ENCODE measurements at places on chromosomes 5 and 9. TPM values are rescaled to one million over a fixed set of nuclear protein-coding genes. Genes with fewer than 3 reads are reported as not detected.

DNA sequence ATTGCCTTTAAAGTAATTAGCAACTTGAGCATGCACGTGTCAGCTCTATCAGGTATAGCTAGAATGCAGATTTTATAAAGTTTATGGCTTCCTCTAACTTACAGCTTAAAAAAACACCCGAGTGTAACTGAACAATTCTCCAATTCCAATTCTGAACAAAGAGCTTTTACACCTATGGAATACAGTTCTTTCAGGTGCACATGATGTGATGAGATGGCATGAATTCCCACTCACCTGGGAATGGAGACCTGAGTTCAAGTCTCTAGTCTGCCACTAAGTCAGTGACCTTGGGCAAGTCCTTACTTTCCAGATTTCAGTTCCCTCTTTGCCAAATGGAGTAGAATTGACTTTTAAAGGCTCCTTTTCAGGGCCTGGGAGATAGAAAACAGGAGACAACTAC, 1.8 kb downstream of the ZFAND5 start:
- DNase-seq: no peak
- peaks cover 51% of the 10 kb centered on the region for H3K4me1 ChIP-seq
- H3K27ac ChIP-seq: peak overlapping the region; percentile 93

GRCh38 chr9:8799206-8799605, 999.6 kb upstream of the DMAC1 start:
- H3K36me3 ChIP-seq: no peaks in the 10 kb centered on the region
- peak overlapping the region; percentile 69 for H3K27ac ChIP-seq
- H3K4me1 ChIP-seq: peaks cover 27% of the 10 kb centered on the region
- H3K27me3 ChIP-seq: no peaks in the 10 kb centered on the region
- no peak for DNase-seq

GRCh38 chr5:111075520-111075919, 4.0 kb downstream of the TSLP start:
- H3K36me3 ChIP-seq: no peaks in the 10 kb centered on the region
- H3K4me1 ChIP-seq: peaks cover 17% of the 10 kb centered on the region
- no peak overlapping the region for H3K4me3 ChIP-seq
- no peak overlapping the region for H3K27ac ChIP-seq
- peaks cover 60% of the 10 kb centered on the region for H3K27me3 ChIP-seq

DNA sequence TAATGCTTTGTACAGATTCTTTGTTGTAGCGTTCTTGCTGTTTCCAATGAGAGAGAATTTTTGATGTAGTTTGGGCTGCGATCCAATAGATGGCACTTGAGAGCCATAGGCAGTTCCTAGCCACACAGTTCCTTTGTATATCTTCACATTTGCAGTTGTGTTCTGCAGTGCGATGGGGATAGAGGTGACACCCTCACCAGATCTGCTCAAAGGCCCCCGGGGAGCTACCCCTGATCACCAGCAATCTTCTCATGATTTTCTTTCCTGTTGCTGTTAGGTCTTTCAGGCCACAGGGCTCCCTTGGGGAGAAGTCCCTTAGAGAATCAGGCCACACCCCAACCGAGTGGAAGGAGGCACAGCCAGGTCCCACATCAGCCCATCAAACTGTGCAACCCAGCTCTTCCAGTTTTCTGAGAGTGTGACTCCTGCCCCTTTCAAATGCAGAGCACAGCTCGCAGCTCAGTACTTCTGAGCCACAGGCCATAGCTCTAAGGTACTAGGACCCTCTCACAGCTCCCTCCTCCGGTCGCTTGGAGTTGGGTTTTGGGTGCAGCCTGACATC, 353.7 kb downstream of the SLCO4C1 start:
- peaks cover 16% of the 10 kb centered on the region for H3K4me1 ChIP-seq
- peaks cover 3% of the 10 kb centered on the region for H3K27me3 ChIP-seq

DNA sequence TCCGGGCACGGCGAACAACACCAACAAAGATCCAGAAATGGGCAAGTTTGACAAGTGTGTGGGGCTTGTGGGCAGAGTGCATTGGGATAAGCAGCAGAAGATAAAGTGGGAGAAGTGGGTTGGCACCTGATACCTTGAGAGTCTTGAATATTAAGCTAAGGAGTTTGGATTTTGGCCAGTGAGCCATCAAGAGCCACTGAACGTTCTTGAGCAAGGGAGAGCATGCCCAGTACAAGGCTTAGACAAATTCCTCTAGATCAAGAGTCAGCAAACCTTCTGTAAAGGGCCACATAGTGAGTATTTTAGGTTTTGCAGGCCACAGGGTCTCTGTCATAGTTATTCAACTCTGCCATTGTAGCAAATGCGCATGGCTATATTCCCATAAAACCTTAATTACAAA, 26.6 kb upstream of the TRMT10B start:
- H3K27ac ChIP-seq: no peak overlapping the region
- H3K36me3 ChIP-seq: no peaks in the 10 kb centered on the region
- no peaks in the 10 kb centered on the region for H3K27me3 ChIP-seq
- H3K4me1 ChIP-seq: peaks cover 9% of the 10 kb centered on the region

DNA sequence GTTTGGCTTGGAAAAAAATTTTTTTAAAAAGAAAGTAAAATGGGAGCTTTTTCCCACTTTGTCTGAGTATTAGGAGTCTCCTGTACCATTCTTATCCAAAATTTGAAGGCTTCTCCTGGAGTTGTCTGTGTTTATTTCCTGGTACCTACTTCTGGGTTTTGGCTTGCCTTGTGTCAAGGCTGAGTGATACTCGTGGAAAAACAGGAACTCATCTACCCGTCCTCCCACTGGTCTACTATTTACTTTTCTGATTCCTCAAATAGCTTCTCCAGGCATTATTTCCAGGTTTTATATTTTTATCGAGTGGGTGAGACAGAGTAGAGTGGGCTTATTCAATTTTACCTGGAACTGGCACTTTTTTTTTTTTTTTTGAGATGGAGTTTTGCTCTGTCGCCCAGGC, 99.4 kb downstream of the RMI1 start:
- H3K4me3 ChIP-seq: no peak overlapping the region
- no peaks in the 10 kb centered on the region for H3K36me3 ChIP-seq
- H3K4me1 ChIP-seq: peaks cover 8% of the 10 kb centered on the region
- H3K27ac ChIP-seq: no peak overlapping the region
- H3K27me3 ChIP-seq: no peaks in the 10 kb centered on the region

DNA sequence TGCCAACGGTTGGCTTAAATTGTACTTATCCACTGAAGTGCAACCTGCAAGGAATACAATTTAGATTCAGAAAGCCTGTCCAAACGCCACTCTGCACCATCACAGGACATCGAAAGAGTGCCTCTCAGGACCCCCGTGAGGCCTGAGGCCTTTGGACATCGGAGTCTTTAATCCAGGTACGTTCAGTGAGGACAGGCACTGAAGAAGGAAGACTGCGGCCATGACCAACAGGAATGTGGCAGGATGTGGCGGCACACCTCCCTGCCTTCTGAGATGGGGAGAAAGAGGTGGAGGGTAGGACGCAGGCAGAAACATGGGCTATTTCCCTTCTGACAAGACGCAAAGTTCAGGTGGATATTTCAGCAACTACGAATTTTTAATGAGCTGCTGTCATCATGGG, 205.8 kb downstream of the FANCC start:
- no peaks in the 10 kb centered on the region for H3K27me3 ChIP-seq
- no peak overlapping the region for H3K27ac ChIP-seq
- H3K36me3 ChIP-seq: peaks cover 8% of the 10 kb centered on the region
- no peak for DNase-seq
- no peak overlapping the region for H3K4me3 ChIP-seq

GRCh38 chr5:116766470-116766947, 191.9 kb upstream of the SEMA6A start:
- DNase-seq: no peak
- H3K4me1 ChIP-seq: peaks cover 47% of the 10 kb centered on the region
- H3K4me3 ChIP-seq: no peak overlapping the region
- H3K36me3 ChIP-seq: no peaks in the 10 kb centered on the region

GRCh38 chr5:54446379-54446732, 9.1 kb upstream of the HSPB3 start:
- no peak overlapping the region for H3K4me3 ChIP-seq
- DNase-seq: no peak
- no peaks in the 10 kb centered on the region for H3K27me3 ChIP-seq
- H3K4me1 ChIP-seq: peaks cover 8% of the 10 kb centered on the region
- H3K27ac ChIP-seq: no peak overlapping the region

DNA sequence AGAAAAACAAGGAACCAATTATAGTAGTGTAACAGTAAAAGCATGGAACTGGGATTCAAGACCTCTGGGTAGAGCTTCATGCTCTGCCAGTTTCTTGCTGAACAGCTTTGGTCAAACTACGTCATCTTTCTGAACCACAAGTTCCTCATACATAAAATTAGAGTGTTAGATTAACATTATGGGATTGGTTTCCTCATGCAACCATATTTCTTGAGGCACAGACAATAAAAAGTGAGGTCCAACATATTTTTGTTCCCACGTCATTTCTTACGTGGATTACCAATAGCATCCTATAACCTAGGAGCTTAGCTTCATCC, 354.8 kb downstream of the TMEM232 start:
- DNase-seq: no peak
- no peaks in the 10 kb centered on the region for H3K27me3 ChIP-seq
- no peaks in the 10 kb centered on the region for H3K36me3 ChIP-seq
- H3K4me1 ChIP-seq: no peaks in the 10 kb centered on the region

GRCh38 chr9:89999176-89999533, 394.3 kb downstream of the GADD45G start:
- H3K4me3 ChIP-seq: no peak overlapping the region
- DNase-seq: no peak
- H3K4me1 ChIP-seq: peaks cover 29% of the 10 kb centered on the region
- H3K27ac ChIP-seq: no peak overlapping the region
- H3K36me3 ChIP-seq: no peaks in the 10 kb centered on the region
- no peaks in the 10 kb centered on the region for H3K27me3 ChIP-seq

DNA sequence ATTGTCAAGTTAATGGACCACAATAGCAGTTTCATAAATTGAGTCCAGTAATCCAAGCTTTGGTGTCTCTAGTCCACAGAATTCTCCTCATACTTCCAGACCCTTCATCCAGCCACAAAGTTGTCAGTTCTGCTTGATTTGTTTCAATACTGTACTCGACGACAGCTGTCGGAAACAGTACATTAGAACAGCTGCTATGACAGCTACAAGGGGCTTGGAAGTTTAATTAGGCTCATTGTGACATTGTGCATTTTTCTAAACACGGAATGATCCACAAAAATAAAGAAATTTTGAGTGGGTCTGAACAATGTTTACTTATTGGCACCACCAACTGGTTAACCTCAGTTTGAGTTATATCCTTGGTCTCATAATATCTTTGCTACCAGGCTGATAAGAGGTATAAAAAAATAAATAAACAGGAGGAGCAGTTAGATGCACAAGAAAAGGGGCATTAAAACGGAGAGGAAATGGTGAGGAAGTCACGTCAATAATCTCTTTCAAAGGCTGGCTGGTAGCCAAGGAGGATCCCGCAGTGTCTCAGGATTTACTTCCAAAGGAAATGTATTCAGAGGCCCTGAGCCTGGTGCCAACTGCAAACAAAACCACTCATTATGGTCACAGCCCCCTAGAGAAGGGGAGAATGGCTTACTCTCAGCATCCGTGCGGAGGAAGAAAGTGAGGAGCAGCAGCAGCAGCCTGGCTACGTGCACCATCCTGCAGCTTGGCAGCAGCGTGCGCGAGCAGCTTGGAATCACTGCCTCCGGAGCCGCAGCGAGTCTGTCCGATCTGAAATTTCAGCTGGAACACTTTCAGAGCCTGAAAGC, 933.8 kb upstream of the DMAC1 start:
- no peaks in the 10 kb centered on the region for H3K27me3 ChIP-seq
- H3K4me1 ChIP-seq: peaks cover 47% of the 10 kb centered on the region
- peak overlapping the region; percentile 95 for H3K27ac ChIP-seq
- H3K36me3 ChIP-seq: no peaks in the 10 kb centered on the region
- DNase-seq: peak; percentile 45

DNA sequence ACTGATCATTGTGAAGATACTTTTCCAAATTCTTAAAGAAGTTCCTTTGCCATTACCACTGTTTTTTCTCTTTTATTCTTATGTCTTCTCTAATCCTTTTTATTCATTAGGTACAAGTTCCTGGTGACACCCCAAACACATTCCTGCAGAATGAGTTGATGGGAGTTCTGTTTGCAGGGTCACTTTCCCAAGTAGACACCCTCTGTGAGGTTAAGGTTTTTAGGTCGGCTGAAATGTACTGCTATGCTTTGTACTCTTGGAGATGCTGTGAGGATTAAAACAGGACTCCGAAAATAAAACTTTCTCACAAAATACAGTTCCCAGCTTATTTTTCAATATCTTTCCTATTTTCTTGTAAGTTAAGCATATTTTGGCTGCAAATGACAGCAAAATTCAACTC, 143.3 kb upstream of the TLE4 start:
- H3K36me3 ChIP-seq: peaks cover 2% of the 10 kb centered on the region
- H3K4me3 ChIP-seq: no peak overlapping the region
- no peak overlapping the region for H3K27ac ChIP-seq
- H3K27me3 ChIP-seq: no peaks in the 10 kb centered on the region

GRCh38 chr5:168658394-168658793, 79.2 kb upstream of the PANK3 start:
- no peak overlapping the region for H3K27ac ChIP-seq
- no peak overlapping the region for H3K4me3 ChIP-seq
- peaks cover 15% of the 10 kb centered on the region for H3K4me1 ChIP-seq
- DNase-seq: no peak
- no peaks in the 10 kb centered on the region for H3K27me3 ChIP-seq

DNA sequence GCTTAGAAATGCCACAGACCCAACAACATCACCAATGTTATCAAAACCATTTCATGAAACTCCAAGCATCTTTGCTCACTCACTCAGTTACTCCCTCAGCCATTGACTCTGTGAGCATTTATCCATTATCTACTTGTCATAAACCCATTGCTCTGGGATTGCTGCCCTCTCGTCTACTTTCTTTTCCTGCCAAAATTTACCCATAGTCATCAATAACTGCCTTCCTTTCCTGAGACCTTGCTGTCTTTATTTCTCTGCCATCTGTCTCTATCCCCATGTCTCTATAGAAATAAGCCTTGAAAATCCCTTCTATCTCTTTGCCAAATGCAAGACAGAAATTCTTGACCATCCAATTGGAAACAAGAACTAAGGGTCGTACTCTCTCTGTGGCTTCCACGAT, 26.4 kb upstream of the PUM3 start:
- DNase-seq: no peak
- H3K4me3 ChIP-seq: no peak overlapping the region
- no peak overlapping the region for H3K27ac ChIP-seq
- no peaks in the 10 kb centered on the region for H3K27me3 ChIP-seq
- no peaks in the 10 kb centered on the region for H3K36me3 ChIP-seq
- H3K4me1 ChIP-seq: peaks cover 10% of the 10 kb centered on the region

DNA sequence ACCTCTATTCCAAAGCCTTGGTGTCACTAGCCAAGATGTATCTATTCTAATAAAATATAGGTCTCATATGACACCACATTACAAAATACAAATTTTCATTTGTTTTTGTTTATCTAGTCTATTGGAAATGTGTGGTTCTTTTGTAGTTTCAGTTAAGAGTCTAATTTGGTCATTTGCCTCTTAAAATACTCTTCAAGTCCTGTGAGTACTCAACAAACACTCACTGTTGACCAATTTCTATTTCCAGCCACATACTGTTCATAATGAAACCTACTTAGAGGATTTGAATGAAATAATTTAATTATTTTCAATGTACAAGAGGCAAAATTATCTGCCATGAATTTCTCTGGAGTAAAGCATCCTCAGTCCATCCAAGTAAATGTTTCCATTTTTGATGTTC, 40.6 kb downstream of the SLC1A3 start:
- H3K4me1 ChIP-seq: peaks cover 6% of the 10 kb centered on the region
- no peak for DNase-seq
- peaks cover 32% of the 10 kb centered on the region for H3K36me3 ChIP-seq
- H3K4me3 ChIP-seq: no peak overlapping the region
- H3K27ac ChIP-seq: no peak overlapping the region

- H3K36me3 ChIP-seq: no peaks in the 10 kb centered on the region
- no peak for DNase-seq
- no peak overlapping the region for H3K4me3 ChIP-seq
- no peaks in the 10 kb centered on the region for H3K4me1 ChIP-seq
- no peaks in the 10 kb centered on the region for H3K27me3 ChIP-seq
These were observed 13.6 kb downstream of the PDE6A start for GRCh38 chr5:149930749-149931574.

Gene MAP1B
- 65.7 TPM for total RNA-seq

Gene LYRM7
- total RNA-seq: 13.0 TPM

Gene IFNB1
- not detected for total RNA-seq

Gene ENTPD8
- 2.5 TPM for total RNA-seq

Gene TMEM250
- 41.0 TPM for total RNA-seq
